ENCODE measurements at places on chromosomes 7 and 10.
A peak's percentile ranks its signal among the peaks of the same experiment; 100 is the strongest.

GRCh38 chr10:52472406-52473146, 158.5 kb downstream of the DKK1 start:
- no peak for DNase-seq

GRCh38 chr7:27459021-27459730, 203.5 kb downstream of the HIBADH start:
- DNase-seq: no peak

DNA sequence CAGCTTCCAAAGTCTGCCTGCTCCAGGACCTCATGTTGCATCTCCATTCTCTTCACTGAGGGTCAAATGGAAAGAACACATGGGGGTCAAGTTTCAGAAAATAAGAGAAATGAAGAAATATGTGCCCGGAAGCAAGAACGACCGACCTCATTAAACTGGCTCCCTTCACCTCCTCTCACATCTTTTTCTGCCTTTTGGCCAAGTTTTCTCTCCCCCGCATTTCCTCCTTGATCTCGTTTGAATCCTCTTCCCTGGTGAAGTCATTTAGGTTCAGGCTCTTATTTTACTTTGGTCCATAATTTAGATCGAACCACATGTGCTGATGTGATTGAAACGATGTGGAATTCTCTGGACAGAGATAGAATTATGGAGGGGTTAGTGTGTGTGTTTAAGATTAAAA, 44.2 kb downstream of the EGFR start:
- DNase-seq: no peak

- no peak for DNase-seq
These were observed 10.5 kb upstream of the CRPPA start for GRCh38 chr7:16431646-16432424.

DNA sequence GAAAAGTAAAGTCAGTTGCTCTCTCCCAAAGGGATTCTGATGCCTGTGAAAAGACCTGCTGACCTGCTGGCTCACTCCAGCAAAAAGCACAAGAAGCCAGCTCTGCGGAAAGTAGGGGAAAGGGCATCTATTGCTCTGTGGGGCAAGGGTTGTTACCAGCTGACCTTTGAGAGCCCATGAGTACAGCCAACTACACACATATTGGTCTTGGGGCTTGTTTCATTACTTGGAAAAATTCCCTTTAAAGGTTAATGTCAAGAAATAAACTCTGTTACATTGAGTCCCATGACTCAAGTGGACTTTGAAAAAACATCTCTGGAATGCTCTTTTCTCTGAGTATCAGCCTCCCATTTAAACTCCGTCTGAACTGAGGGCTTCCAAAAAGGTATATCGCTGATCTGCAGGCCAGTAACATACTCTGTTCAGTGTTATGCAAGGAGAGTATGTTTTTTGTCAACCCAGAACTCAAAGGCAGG, 53.2 kb downstream of the PANK1 start:
- no peak for DNase-seq

- no peak for DNase-seq
These were observed 103.0 kb downstream of the RNF133 start for GRCh38 chr7:122595885-122596284.

GRCh38 chr7:105229641-105230040, 159.1 kb downstream of the SRPK2 start:
- no peak for DNase-seq

- DNase-seq: no peak
These were observed 837 bp upstream of the IGFBP3 start for GRCh38 chr7:45921699-45922519.

- DNase-seq: no peak
These were observed 34.9 kb upstream of the TMEM248 start for GRCh38 chr7:66886152-66886551.

DNA sequence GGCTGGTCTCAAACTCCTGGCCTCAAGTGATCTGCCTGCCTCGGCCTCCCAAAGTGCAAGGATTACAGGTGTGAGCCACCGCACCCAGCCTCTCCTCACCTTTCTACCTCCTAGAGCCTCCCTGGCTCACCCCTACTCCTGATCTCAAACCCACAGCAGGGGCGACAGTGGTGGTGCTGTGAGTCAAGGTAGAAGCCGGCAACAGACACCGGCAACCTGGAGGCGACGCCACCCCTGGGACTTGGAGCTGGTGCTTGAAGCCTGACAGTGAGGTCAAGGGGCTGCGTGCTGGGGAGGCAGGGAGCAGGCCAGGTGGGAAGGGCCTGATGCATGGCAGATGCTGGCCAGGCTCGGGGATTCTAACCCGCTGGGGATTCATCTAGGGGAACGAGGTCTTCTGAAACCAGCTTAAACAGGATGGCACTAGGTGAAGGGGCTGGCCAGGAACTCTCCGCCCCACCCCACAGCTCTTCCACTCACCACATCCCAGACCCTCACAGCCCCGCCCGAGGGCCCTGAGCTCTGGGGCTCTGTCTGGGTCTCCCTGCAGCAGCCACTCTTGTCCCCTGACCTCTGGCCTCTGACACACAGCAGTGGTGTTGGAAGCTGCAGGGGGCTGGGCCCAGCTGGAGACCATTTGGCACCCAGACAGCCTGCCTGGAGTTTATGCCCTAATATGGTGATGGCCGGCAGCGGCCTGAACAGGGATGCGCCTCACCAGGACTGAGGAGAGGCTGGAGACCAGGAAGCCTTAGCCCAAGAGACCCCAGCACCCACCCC, 16.4 kb downstream of the KCNH2 start:
- DNase-seq: no peak

DNA sequence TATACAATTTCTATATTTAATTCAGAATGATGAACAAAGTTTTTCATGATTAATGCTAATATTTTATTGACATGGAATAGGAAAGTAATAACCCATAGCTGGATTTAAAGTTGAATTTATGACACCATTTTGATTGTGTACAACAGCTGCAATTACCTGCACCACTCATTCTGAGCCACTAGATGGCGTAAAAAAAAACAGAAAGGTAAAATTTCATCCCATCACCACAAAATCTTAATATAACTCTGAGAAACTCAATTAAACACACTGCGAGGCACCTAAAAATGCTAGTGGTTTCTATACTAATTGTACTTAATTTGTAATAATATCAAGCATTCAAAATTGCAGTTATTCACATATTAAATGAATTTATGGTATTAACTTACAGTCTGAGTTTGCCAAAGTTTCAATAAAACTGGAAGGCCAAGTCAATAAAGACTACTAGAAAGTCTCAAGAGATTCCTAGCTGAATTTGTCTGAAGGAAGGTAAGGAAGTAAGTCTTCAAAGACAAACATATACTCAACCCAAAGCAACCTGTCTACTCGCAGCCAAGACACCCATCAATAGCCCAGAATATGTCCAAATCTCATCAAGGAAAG, 182.5 kb downstream of the SKAP2 start:
- no peak for DNase-seq

GRCh38 chr10:49395741-49396665, at the start of gene DRGX:
Gene DRGX (minus strand): TSS chr10:49396089. CDS start chr10:49395440, 649 bp downstream.
- DNase-seq: no peak

- no peak for DNase-seq
These were observed 33.4 kb upstream of the PLPP4 start for GRCh38 chr10:120423431-120424197.

DNA sequence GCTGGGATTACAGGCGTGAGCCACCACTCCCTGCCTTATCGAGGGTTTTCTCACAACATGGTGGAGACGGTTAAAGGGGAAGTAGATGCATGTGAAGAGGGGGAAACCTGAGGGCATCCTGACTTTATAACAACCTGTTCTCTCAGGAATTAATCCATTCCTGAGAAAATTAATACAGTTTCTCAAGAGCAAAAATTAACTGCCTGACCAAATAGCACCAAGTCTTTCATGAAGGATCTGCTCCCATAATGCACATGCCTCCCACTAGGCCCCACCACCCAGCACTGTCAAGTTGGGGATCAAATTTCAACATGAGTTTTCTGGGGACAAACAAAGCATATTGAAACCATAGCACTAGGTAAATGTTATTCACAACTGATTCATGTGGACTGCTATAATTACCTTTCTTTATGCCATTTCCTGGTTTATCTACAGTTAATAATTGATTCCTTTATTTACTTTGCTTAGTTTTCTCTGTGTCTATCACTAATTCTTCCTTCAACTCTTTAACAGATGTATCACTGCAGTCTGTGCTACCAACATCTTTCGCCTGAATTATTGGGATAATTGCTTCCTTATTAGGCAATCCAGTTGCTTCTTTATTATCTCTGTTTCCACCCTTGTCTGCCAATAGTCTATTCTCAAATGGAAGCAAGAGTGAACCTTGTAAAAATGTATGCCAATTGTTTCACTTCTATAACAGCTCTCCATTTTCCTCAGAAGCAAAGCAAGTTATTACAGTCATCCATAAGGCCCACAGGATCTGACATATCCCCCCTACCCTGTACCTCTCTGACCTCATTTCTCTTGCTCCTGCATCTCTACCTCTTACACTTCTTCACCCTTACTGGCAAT, 12.9 kb upstream of the MICU1 start:
- no peak for DNase-seq

- no peak for DNase-seq
These were observed 2.6 kb downstream of the CPVL start for GRCh38 chr7:29143751-29144150.

- no peak for DNase-seq
These were observed 33.6 kb downstream of the BUB3 start for GRCh38 chr10:123187781-123188180.

DNA sequence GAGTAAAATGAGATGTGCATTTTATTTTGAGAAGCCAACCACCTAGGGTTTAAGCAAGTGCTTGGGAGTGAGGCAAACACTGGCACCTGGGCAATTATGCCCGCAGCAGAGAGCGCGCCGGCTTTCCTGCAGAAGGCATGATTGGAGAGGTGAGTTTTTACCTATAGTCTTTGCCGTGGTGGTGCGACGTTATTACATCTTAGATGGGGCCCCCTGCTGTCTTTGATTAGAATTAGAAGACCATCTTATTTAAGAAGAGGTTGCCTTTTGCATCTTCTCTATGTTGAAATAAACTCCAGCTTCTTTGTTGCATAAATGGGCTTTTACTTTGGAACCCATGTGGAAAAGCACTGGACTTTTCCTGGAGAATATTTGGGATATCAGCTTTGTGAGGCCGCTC, 409.5 kb downstream of the GLRX3 start:
- no peak for DNase-seq

DNA sequence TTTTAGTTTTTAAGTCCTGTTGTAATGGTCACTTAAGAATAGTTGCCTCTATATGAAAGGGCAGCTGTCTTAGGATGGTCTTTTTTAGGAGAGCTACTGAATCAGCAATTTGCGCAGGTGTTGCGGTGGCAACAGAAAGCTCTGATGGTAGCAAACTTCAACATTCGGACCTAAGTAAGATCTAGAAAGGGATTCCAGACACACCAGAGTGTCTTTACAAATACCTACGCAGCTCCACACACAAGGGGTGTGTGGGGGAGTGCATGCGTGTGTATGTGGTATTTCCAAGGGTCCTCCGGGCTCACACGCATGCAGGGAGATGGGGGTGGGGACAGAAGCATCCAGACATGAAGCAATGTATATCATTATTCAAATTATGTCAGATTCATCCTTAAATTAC, 438.6 kb upstream of the MGMT start:
- no peak for DNase-seq

- no peak for DNase-seq
These were observed 162.6 kb downstream of the BICC1 start for GRCh38 chr10:58675321-58675720.

DNA sequence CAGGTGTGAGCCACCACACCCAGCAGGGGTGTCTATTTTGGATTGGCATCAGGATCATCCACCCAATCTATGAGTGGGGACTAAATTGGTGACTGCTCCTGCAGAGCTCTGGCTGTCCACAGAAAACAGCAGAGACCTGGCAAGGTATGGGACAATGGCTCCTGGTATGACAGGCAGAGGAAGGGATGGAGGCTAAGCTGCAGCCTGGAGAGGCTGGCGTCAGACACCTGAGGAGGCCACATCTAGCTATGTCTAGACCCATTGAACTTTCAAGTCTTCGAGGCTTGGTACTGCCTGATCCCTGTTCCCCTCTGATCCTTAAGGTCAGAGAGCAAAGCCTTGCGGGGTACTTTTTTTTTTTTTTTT, 3.2 kb upstream of the SERPINE1 start:
- DNase-seq: no peak

DNA sequence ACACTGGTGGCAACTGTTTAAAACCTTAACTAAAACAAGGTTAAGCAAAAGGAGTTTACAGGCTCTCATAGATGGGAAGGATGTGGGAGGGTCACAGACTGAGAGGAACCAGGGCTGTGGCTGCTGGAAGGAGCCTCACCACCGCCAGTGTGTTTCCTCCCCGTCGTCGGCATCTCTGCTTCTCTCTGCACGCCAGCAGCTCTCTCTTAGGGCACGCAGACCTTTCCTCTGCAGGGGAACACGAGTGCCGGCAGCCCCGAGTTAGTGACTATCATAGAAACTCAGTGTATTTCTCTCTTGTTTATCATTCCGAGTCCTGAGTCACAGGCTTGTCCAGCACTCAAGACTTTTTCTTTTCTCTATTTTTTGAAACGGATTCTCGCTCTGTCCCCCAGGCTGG, 8.1 kb upstream of the SH2D4B start:
- peak; percentile 21 for DNase-seq

DNA sequence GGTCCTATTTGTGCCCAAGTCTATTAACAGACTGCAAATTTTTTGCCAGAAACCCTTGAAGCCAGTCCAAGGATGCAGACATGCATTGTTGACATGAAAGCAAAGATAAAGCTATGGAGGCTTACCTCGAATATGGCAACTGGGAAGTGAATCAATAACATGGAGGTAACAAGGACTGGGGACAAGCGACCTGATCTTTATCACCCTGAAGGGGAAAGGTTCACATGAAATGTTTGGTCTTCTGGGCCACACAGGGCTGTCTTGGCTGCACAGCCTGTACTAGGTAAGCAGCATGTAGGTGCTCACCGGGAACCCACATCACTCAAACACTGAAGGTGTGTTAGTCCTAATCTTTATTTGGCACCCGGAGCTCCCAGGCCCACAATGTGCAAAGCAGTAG, 17.9 kb downstream of the ERCC6 start:
- no peak for DNase-seq

- DNase-seq: no peak
These were observed 145.3 kb downstream of the CELF2 start for GRCh38 chr10:11162828-11163599.

GRCh38 chr10:99555825-99556523, 23.2 kb downstream of the NKX2-3 start:
- DNase-seq: no peak

DNA sequence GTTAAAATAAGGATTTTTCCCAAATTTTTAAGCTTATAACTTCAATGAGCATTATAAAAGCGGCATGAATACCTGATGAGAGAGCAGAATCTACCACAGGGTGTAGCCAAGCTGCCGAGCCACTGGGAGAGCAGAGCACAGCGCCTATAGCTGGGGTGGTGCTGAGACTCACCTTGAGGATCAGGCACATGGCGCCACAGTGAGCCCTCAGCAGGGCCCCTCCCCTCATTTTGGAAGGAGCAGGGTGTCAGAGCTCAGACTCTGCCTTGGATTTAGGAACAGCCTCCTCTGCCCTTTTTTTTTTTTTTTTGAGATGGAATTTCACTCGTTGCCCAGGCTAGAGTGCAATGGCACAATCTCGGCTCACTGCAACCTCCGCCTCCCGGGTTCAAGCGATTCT, 118.6 kb downstream of the SRPK2 start:
- no peak for DNase-seq

- no peak for DNase-seq
These were observed 111.6 kb downstream of the ACTR3B start for GRCh38 chr7:152871005-152871677.
